ENCODE measurements at places on chromosomes 2 and 18. TPM values are rescaled to one million over a fixed set of nuclear protein-coding genes. Genes with fewer than 3 reads are reported as not detected.

Gene NEU4
- 10.0 TPM for total RNA-seq

Gene KYNU
- not detected for total RNA-seq

Gene IL1R2
- 0.15 TPM for total RNA-seq

Gene MC5R
- total RNA-seq, result not detected

Gene LHCGR
- total RNA-seq, result not detected

Gene PARD3B
- 3.6 TPM for total RNA-seq

Gene LRRTM1
- not detected for total RNA-seq

Data from Panc1 (cell line).